ENCODE measurements at places on chromosomes 4 and X.

DNA sequence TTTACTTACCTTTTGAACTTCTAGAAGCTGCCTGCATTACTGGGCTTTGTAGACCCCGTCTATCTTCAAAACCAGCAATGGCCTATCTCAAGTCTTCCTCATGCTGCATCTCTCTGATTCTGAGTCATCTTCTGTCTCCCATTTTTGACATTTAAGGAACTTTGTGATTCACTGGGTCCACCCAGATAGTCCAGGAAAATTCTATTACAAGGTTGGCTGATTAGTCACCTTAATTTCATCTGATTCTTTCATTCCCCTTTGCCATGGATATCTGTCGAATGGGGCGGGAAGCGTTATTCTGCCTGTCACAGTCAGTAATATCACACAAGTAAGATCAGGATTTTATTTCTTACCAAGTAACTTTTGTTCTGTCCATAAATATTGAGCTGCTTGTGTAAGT, 618.0 kb downstream of the CCSER1 start:
- no peak for DNase-seq

- no peak for DNase-seq
Observed at GRCh38 chr4:5045097-5045496, 6.2 kb upstream of the STK32B start.

- DNase-seq, result no peak
Observed at GRCh38 chr4:3679851-3680311, 86.3 kb upstream of the ADRA2C start.

- DNase-seq, result no peak
Observed at GRCh38 chr4:123856689-123857545, 460.3 kb downstream of the SPRY1 start.

- no peak for DNase-seq
Observed at GRCh38 chr4:2595952-2596552, 59.6 kb downstream of the FAM193A start.

DNA sequence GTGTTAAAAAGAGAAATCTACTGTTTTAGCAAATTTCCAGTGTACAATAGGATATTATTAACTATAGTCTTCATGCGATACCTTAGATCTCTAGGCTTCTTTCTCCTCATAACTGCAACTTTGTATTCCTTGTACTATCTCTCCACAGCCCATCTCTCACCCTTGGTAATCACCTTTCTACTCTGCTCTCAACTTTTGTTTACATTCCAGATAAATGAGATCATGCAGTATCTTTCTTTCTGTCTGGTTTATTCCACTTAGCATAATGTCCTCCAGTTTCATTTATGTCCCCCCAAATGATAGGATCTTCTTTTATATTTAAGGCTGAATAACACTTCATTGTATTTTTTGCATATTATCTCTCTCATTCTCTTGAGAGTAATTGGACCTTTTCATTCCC, 165.5 kb downstream of the HS3ST1 start:
- no peak for DNase-seq

- no peak for DNase-seq
Observed at GRCh38 chr4:54373718-54374210, 144.7 kb downstream of the PDGFRA start.

GRCh38 chrX:118216087-118216486, 99.5 kb upstream of the KLHL13 start:
- no peak for DNase-seq

DNA sequence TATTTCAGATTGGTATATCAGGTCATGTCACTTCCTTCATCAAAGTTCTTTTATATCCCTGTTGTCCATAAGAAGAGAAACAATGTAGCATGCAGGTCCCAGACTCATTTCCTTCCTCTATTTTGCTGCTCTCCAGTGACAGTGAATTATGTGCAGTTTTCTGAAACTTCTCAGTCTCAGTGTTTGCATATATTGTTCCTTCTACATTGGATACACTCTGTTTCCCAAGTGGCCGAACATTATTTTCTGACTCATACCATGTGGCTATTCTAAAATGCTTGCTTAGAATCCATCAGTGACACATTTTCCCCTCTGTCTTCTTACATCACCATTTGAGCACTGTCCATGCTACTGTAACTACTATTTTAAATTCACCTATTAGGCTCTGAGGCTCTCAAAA, 305.7 kb downstream of the PDHA2 start:
- DNase-seq, result no peak
